ENCODE measurements at places on chromosomes 2 and 18.
A peak's percentile ranks its signal among the peaks of the same experiment; 100 is the strongest.

DNA sequence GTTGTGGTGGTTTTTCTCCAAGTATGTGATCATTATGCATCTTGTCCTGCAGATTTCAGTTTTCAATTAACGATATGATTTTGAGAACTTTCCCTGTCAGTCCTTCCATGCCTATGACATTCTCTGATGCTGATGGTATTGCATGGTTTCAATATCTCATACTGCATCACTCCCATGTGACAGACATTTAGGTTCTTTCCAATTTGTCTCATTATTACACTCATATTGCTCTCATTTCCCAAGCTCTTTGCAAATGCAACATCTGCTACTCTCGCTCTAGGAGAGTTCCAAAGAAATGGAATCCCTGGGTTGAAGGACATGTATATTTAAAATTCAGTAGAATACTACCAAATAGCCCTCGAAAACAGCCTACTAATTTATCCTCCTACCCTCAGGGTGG is 125.5 kb downstream of the MARCHF4 start:
- no peak for DNase-seq

- DNase-seq: peak; percentile 94
These were observed 117.3 kb upstream of the ZFP36L2 start for GRCh38 chr2:43343573-43344304.

- DNase-seq: peak; percentile 57
These were observed 945.0 kb upstream of the CRIM1 start for GRCh38 chr2:35410431-35411061.

DNA sequence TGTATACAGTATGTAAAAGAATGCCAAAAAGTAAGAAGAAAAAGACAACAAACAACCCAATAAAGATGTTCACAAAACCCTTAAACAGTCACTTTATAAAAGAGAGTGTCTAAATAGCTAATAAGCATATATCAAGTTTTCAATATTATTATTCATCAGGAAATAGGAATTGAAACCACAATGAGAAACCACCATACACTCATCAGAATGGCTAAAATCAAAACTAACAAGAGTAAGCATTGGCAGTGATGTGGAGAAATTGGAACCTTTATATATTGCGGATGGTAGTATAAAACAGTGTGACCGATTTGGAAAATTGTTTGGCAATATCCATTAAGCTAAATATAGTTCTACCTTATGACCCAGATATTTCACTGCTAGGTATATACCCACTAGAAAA is 20.5 kb upstream of the TGFA start:
- DNase-seq: no peak

DNA sequence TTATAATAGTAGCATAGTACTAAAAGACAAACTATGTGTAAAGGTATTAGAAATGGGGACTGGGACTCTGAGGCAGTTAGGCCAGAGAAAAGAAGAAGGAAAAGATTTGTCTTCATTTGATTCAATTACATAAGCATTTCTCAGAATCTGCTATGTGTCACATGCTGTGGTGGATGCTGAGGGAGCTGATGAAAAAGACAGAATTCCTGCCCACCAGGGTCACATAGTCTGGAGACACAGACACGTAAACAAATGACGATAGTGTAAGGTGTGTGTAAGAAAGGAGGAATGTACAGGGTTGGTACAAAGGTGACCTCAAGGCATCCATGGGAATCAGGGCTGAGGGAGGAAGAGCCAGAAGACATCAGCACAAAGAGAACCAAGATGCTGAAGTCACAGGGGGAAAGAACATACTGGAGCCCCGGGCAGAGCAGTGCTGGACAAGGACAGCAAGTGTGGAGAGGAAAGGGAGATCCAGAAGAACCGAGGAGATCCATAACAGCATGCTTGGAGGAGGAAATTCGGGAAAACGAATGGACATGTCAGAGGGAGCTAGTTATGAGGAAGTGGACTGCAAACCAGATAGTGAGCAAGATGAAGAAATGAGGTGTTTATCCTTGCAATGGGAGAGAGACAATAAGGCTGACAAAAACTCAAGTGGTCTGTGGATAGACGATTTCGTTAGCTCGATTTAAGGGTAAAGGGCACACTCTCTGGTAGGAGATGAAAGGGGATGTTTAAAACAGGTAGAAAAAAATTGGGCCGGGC is 1.2 kb upstream of the MAPRE3 start:
- no peak for DNase-seq

GRCh38 chr2:173051463-173052215 is 24.0 kb upstream of the MAP3K20 start:
- no peak for DNase-seq

GRCh38 chr2:181575650-181576025 is 81.3 kb downstream of the CERKL start:
- DNase-seq: no peak

DNA sequence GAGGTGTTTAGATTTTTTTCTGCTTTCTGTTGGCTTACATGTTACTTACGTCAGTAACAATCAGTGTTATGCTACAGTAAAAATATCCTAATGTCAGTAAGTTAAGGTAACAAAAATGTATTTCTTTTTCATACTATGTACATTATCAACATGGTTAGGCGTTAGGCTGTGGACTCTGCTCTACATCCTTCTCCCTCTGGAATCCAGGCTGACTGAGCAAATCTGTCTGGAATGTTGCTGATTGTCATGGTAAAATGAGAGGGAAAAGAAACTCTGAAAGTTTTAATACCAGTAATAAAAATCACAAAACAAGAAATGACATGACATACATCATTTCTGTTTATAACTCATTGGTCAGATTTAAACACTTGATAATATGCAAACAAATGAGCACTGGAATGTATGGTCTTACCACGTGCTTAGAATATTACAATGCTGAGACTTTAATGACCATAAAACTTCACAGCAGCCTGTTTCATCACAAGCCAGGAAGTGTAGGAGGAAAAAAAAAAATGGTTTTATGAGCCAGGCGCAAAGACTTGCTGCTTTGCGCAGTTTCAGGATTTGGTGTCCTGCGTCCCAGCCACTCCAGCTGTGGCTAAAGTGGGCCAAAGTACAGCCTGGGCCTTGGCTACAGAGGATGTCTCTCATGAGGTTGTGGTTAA is 252.4 kb downstream of the FSIP2 start:
- DNase-seq: peak; percentile 43

DNA sequence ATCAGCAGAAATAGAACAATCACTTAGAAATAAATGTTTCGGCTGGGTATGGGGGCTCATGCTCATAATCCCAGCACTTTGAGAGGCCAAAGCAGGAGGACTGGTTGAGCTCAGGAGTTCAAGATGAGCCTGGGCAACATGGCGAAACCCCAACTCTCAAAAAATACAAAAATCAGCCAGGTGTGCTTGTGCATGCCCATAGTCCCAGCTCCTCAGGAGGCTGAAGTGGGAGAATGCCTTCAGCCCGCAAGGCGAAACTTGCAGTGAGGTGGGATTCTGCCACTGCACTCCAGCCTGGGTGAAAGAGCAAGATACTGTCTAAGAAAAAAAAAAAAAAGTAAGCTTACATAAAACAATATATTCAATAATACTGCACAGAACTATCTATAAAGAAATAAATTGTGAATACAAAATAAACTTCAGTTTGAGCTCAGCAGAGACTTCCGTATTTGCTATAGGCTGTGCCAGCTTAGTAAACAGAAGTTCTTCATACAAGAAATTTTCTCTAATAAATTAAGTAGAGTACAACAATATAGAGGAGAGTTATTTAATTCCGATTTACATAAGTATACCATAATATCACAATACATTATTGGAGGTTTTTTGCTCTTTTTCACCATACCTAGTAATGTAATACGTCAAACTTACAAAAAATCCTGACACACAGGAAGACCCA is 43.6 kb downstream of the SRBD1 start:
- DNase-seq: no peak

- DNase-seq: no peak
These were observed 97.8 kb downstream of the ZFP36L2 start for GRCh38 chr2:43128559-43128955.

DNA sequence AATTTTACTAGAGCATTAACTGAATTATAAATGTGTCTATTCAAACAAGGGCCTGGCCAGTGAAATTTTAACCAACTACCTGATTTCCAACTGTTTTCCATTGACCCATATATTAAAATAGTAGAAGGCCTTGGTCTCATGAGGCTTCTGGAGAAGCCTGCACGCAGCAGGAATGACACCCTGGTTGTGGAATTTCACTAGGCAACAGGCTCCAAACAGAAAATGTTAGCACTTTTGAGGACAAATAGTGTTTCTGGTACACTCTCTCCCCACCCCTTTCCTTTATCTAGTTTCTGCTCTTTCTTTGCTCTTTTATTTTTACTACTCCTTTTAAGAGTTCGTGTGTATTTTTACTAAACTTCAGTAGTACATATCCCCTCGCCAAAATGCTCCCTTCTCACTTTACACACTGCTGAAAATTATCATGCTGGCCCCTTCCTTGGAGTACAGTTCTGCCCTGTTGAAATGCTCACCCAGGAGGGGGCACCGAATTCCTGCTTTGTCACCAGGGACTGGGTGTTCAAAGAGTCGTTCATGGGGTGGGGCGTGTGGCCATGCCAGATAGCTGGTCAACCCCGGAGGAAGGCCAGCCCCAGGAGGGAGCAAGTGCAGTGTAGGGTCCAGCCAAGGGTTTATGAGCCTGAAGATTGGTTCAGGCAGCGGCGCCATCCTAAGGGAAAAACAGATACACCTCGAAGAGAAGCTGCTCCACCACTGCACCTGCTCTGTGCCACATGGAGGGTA is 22.1 kb upstream of the COL6A3 start:
- peak; percentile 93 for DNase-seq

GRCh38 chr2:7899923-7900322 is 781.9 kb upstream of the ID2 start:
- DNase-seq: no peak

All from fibroblast of skin of back (primary cell).